ENCODE measurements at places on chromosomes 7 and 10. TPM values are rescaled to one million over a fixed set of nuclear protein-coding genes. Genes with fewer than 3 reads are reported as not detected.

The KLF14 gene
- 0.89 TPM for total RNA-seq

The ANKRD61 gene
- not detected for total RNA-seq

The HTR7 gene
- total RNA-seq, result 0.30 TPM

The FFAR4 gene
- total RNA-seq, result 1.6 TPM

DNA sequence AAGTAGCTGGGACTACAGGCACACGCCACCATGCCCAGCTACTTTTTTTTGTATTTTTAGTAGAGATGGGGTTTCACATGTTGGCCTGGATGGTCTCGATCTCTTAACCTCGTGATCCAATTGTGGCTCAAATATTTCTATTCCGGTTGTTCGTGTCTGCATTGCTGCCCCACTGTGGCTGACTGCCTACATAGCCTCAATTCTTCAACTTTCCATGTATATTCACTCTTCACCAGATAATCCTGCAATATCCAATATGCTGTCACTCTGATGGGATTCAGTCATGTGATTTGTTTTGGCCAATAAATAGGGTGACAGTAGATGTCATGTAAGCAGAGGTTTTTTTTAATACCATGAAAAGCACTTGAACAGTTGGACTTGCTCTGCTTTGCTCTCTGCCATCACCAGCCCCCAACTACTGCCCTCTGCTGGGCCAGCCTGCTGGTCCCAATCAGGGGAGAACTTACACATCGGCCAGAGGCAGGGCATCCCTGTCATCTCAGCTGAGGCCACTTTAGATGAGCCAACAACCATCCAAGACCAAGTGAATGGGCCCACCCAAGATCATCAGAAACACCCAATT, 56.7 kb downstream of the NSUN6 start:
- no peak for DNase-seq

DNA sequence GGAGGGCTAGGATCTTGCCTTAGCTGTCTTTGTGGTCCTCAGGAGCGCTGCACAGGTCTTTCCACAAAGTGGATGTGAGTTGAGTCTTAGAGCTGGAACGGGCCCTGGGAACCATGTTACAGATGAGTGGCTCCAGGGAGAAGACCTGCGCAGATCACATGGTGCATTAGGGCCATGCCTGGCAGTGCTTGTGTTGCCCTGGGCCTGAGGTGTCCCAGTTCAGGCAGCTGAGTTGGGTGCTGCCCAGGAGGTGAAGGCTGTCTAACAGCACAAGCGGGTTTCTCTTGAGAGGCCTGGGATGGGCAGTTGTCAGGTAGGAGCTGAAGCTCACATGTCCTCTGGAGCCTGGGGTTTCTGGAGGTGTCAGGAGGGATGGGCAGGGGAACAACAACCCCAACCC, 33.7 kb upstream of the ANKRD2 start:
- no peak for DNase-seq

GRCh38 chr7:147432576-147432975, 1158.0 kb upstream of the C7orf33 start:
- no peak for DNase-seq

GRCh38 chr7:45922810-45923209, 1.7 kb upstream of the IGFBP3 start:
- DNase-seq, result peak; percentile 44

GRCh38 chr10:132365102-132365501, 31.9 kb upstream of the PWWP2B start:
- DNase-seq, result no peak
